ENCODE measurements at places on chromosomes 6 and 20.
A peak's percentile ranks its signal among the peaks of the same experiment; 100 is the strongest.

DNA sequence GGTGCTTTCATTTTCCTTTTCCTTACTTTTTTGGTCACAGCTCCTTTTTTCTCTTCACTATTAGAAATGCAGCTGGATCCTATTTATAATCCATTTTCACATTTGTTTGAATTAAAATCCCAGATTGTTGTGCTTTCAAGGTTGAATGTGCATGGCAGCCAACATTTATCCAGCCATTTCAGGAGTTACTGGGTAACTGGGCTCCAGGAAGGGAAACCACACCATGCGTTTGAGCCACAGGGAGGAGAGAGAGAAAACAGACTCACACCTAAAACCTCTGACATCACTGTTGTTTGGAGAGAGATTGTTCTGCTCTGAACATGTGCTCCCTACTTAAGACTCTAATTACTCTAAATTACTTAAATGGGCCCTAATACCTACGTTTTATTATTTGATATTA lies 173.4 kb downstream of the BMP2 start:
- DNase-seq, result no peak

DNA sequence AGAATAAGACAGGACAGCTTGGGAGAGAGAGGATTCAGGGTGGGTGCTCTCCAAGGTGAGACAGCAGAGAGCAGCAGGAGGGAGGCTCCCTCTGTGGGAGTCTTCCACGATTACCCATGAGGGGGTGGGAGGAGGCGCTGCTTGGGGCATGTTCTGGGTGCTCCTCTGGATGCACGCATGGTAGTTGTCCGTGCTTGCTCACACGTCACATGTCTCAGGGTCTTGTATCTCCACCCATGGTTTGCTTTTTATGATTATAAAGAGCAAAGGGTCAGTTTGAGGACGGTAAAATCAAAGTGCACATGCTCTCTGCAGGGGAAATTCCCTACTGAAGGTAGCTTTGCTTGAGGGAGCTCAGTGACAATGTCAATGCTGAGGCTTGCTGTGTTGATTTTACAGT lies 338.4 kb downstream of the THBS2 start:
- no peak for DNase-seq

GRCh38 chr20:10454151-10454750 lies 19.1 kb downstream of the SLX4IP start:
- no peak for DNase-seq

DNA sequence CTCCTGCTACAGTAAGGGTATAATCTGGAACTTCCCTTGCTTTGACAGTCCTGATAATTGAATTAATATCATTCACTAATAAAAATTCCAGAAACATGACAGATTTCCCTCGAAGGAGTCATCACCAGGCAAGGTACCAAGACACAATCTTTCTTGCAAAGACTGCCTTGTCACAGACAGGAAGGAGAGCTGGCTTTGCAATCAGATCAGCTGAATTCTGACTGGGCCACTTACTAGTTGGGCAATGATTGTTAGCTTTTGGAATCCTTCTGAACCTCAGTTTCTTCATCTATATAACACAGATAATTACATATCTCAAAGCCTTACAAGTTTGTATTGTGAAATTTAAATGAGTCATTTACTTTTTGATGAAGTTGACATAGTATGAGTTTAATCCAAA lies 344.2 kb downstream of the RFPL4B start:
- no peak for DNase-seq

DNA sequence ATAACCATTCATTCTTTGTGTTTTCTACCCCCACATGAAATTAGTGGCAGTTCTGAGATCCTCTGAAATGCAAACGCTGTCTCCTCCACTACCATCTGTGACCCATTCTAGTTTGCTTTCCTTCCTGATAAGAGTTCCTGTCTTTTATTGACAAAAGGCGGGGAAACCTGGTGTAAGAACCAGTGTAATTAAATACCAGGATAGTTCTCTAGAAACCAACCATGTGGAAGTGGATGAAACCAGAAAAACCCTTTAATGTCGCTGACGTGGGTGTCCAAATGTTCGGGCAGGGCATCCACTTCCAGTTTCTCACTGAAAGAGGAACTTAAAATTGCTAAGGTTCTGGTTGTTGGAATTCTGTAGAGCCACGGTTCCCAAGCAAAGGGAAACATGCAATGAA lies 79.1 kb downstream of the TNFRSF21 start:
- no peak for DNase-seq

- DNase-seq, result peak; percentile 60
Observed at GRCh38 chr6:28657769-28658465, 132.2 kb downstream of the GPX5 start.

DNA sequence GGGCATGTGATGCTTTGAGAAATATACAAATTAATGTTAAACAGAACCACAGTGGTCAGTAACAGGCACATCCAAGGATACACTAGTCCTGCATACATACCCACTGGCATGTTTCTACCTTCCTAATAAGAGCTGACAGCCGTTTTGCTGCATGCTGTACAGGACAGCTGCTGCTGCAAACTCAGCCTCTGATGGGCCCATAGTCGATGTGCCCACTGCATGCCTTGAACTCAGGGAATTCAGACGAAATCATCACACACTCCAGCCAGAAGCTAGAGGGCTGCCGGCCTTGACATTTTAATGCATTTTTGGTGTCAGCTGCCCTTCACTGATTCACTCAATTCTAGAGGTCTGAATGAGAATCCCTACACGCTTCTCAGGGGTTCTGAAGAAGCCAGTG lies 29.3 kb downstream of the FKBP1A start:
- DNase-seq, result no peak

DNA sequence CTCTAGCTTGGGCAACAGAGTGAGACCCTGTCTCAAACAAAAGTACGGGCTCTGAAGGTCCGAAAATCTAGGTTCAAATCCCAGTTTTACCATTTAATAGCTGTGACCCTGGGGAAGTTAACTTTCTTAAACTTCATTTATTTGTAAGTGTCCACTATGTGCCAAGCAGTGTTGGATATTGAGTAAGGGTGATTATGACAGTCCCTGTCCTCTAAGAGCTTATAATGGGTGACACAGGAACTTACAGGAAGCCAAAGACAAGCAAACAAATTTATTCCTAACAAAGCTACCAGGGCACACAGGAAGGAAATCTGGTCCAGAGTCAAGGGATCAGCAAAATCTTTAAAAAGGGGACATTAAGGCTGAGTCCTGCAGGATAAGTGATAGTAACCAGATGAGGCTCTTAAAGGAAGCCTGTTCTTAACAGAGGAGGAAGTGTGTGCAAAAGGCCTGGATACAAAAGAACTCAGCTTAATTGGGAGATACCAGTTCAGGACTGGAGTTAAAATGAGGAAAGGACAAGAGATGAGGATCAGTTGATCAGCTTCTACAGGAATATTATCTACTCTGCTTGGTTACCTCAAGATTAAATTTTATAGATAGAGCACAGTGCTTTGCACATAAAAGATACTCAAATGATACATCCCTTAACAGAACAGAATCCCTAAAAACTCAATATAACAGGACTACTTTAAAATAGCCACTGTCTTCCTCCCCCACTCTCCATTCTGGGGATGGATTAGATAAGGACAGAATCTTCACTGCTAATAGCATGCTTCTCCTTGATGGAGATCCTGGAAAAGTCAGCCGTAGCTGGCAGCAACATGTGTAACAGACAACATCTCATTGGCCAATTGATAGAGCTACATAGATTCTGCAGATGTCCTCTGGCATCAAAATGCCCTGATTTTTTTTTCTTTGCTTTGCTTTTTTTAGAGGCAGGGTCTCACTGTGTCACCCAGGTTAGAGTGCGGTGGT lies 6.1 kb downstream of the SNX3 start:
- no peak for DNase-seq

GRCh38 chr6:110408901-110409300 lies 6.5 kb downstream of the DDO start:
- no peak for DNase-seq

- no peak for DNase-seq
Observed at GRCh38 chr6:111925296-111925695, 52.0 kb upstream of the FYN start.

DNA sequence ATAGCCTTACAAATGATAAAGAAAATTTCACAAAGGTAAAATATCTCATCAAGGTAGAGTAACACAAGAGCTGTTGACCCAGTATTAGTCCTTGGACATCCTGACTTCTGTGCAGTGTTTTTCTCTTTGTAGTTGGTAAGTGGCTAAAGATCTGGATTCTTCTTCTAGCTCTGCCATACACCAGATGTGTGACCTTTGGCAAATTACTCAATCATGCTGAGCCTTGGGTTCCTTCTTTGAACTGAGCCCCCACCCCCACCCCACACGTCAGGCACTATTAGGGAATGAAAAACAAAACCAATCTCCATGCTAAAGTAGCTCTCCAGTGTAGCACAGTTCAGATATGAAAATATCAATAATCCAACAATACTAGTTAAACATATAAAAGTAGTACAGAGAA lies 15.1 kb upstream of the TRIM39 start:
- DNase-seq, result no peak

DNA sequence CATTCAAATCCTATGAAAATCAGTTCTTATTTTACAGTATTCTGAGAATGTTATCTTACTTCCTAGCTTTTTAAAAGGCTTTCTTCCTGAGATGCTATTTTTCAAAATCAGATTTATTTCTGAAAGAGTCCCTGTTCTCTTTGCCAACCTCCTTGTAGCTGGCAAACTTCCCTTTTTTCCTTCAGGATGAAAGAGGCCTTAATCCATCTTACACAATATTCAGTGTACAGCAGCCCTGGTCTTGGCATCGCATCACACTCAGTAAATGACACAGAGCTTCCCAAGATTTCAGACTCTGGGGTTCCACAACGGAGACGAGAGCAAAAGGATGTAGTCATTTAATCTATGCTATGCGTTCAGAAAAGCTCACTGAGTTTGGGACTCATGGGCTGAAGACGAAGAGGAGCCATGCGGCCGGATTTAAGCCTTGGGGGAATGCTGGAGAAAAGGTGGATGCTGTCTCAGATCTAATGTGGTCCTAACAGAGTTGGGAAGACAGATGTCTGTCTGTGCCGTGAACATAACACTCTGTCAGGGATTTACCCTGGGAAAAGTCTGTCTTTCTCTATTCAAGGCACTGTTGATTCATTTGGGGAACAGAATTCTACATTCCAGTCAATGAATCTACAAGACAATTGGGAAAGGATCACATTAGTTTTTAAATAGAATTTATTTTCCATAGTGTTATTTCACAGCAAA lies 616.4 kb upstream of the AGPAT4 start:
- DNase-seq, result no peak

DNA sequence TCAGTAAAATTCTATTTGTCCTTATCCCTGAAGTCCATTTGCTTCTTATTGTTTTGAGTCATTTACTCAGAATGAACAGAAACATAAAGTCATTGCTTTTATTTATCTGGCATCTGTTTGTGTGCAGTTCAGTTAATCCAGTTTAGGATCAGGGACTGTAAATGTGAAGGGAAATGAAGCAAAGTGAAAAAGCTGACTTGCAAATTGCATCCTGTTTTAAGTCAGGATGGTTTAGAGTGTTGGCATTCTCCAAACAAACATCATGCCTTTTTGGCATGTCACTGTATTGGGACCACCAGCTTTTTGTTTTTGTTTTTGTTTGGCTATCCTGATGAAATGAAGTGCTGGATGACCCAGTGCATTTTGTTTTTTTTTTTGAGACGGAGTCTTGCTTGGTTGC lies 100.2 kb upstream of the CLDN20 start:
- no peak for DNase-seq

DNA sequence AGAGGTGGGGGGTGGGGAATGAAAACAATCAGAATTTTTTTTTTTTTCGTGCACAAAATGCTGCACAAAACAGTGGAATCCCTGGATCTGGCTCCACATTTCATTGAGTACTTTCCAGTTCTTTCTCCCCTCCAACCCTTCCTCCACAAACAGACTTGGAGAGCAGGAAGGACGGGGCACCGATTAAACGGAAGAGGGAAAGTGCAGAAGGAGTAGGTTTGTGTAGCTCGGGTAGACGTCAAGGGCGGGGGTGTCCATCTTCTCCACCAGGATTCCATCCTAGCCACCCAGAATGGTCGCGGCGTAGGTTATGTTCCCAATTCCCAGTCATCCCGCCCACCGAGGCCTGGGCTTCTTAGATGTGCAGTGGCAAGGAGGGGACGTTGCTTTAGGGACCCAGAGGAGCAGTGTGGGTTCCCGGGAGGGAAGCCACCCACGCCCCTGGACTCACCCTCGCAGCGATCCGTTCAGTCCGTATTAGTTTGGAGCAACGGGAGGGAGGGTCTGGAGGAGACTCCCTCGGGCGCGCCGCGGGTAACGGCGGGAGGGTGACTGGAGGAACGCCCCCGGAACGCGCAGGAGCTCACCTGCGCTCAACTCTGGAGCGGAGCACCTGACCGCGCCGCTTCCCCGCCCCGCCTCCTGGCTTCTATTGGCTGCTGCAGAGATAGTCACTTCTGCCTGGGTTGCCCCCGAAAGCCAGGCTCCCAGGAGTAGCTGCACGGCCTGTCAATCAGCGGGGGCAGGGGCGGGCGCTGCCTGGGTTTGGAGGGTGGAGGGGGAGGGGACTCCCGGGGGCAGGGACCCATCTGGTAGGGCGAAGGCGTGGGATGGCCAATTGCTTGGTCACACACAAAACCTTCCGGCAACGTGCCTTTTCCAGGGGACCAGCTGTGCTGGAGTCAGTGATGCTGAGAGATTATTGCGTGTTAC lies at the start of gene ENPP5:
ENPP5 (minus strand) TSS at position 624 of the 933 bp plus-strand sequence. CDS start 2,718 bp downstream, outside the sequence.
- peak; percentile 89 for DNase-seq

DNA sequence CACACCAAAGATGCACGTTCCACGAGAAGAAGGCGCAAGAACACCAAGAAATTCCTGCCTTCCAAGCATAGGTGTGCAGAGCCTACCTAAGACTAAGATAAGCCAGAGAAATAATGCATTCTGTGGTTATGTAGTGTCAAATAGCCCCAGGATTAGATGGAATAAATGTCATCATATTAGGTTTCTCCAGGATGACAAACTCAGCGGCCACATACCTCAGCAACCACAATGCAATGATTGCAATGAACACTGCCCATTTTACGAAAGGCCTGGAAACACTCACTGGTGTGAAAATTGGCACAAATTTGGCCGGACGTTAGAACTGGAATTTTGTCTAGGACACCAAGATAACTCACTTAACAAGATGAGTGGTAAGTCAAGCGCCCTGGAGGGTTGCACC lies 129.7 kb downstream of the SLC22A3 start:
- DNase-seq, result no peak

- no peak for DNase-seq
Observed at GRCh38 chr20:20430066-20430465, 62.2 kb downstream of the INSM1 start.

GRCh38 chr6:44341095-44341890 lies 1.2 kb upstream of the SPATS1 start:
- DNase-seq, result no peak
